ENCODE measurements at places on chromosomes 6 and 20.

DNA sequence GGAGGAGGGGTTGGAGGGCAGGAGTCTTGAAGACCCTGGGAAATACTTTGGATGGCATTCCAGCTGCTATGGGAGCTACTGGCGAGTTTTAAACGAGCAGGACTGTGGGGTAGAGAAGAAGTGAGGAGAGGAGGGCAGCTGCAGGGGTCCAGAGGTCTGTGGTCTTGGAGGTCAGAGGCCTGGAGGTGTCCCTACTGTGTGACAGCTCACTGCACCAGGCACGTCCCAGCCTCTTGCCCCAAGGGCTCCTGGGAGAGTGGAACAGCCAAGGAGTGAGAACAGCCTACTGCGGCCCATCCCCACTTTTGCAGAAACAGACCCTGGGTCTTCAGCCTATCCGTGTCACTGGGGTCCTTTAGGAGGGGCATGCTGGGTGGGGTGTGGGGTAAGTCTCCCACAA is 2.9 kb upstream of the NOL4L start:
- no peak for DNase-seq

- no peak for DNase-seq
Measured at GRCh38 chr20:39913274-39913673, 775.8 kb downstream of the MAFB start.

DNA sequence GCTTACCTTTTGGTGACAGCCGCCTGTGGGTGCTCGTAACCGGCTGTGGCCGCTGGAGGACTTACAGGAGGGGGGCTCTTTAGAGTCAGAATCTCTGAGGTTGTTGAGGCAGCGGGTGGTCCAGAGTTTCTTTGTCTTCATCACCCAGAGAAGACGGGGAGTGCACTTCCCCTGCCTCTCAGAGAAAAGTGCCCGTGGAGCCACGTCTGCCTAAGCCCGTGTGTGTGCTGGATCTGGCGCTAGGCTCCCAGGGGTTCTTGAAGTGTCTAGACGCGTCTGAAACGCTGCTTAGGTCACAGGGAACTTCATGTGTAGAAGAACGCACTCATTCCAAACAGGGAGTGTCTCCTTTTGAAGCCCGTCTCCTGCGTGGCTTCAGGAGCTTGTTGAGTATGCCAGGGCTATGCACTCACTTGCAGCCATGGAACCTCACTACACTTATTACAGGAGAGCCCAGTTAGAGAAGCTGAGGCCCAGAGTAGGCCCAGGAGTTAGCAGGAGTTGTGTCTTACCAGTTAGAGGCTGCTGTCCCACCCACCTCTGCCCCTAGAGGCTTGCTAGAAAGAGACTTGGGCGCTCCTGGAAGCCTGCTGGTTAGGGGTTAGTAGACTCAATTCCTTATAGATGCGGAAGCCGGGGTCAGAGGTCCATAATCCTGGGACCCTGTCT is 1.3 kb downstream of the LSM14B start:
- no peak for DNase-seq

- DNase-seq = no peak
Measured at GRCh38 chr6:30766461-30767157, 22.3 kb upstream of the IER3 start.

DNA sequence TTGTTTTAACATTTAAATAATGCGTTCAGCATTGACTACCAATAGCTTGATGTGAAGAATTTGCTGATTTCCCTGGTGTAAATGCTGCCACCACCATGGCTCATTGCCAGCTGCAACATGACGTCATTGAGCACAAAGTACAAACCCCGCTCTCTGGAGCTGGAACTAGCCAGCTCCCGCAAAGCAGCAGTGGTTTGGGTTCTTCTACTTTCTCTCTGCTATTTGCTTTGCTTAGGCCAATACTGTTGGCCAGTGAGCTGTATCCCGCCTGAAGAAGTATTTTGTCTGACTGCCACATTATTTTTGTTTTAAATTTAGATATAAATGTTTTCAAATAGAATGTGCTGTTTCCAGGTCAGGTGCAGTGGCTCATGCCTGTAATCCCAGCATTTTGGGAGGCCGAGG is 47.4 kb upstream of the KIF13A start:
- no peak for DNase-seq

- DNase-seq = no peak
Measured at GRCh38 chr6:37600312-37600916, 97.3 kb downstream of the MDGA1 start.

GRCh38 chr6:18166312-18167036 is 11.3 kb downstream of the KDM1B start:
- DNase-seq = no peak

- no peak for DNase-seq
Measured at GRCh38 chr20:58711266-58712051, 18.9 kb downstream of the NPEPL1 start.

GRCh38 chr6:29847871-29848630 is 20.4 kb downstream of the HLA-G start:
- DNase-seq = peak; percentile 68

DNA sequence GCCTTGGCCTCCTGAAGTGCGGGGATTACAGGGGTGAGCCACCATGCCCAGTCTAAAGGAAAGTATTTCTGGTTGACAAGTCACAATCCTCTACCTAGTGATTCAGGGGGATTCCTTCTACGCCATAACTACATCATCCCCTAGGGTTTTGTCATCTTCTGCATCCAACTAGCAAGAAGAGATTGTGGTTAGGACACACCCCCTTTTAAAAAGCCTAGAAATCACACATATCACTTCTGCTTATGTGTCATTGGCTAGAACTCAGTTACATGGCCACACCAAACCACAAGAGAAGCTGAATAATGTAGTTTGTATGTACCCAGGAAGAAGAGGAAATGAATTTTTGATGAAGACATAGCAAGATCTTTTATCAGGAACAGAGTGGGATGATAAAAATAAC is 14.7 kb upstream of the CHD6 start:
- DNase-seq = no peak

GRCh38 chr6:55794136-55794812 is 81.1 kb downstream of the BMP5 start:
- DNase-seq = no peak
